ENCODE measurements at places on chromosomes 3 and 15.

DNA sequence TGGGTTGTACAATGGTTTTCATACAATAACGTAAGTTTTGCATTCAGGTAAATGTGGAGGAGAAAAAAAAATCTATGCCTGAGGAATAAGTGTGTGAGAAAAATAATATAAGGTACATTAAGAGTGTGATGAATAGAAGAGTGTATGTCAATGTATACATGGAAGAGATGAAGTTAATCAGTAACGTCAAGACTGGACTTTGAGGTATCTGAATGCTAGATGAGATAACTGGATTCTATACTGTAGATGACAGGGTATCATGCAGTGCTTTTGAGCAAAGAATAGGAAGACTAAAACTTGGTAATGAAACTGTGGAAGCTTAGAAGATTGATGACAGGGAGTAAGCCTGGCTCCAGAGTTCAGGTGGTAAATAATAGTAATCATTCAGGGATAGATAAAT is 666.7 kb upstream of the SGO1 start:
- no peak for DNase-seq

DNA sequence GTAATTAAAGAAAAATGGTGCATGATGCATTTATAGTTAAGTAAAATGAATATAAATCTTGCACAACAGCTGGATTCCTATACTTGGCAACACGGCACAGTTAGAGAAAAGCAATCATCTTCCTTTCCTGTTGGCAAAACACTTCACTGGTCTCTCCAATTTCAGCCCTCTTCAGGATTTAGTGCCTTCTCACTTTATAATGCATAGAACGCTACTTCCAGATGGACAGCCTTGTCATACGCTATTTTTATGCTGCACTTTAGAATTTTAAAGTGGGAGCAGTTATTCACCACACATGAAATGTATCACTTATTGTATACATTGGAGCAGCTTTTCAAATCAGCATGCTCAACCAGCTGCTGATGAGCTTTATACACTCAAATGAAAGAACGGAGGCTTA is 194.4 kb upstream of the GBE1 start:
- peak; percentile 48 for DNase-seq

DNA sequence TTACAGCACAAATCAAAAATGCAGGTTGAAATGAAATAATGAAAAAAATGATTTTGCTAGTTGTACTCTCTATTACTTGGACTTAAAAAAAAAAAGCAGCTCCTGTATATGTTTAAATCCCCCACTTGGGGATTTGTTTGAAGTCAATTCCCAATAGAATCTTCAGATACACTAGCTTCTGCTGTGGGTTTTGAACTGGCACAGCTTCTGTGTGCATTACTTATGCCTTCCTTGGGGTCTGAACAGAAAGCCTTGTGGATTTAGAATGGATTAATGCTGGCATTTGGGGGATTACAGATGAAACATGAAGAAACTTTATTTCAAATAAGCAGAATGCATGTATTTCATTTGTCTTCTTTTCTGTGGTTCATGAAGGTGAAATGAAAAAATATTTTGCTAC is 513.2 kb upstream of the TBL1XR1 start:
- no peak for DNase-seq

GRCh38 chr3:36482880-36483279 is 102.6 kb downstream of the STAC start:
- DNase-seq, result no peak

DNA sequence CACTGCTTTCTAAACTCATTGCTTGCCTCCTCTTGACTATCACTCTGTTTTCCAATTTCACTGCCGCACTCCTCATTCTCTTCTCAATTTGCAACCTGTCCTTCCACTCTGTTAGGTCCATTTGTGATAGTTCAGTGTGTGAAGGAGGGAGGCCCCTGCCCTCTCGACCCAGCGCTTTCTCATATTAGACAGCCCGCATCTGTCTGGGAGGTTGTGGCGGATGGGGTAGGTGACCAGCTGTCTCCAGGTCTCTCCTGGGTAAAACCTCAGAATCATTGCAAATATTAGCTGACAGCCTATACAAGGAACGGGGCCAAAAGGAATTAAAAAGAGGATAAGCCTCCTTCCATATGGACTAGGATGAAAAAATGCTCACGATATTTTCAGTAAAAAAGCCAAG is 358.3 kb downstream of the SHQ1 start:
- DNase-seq, result no peak

- no peak for DNase-seq
These were observed 11.5 kb downstream of the GXYLT2 start for GRCh38 chr3:72899349-72899765.

GRCh38 chr3:33030802-33031201 is 66.1 kb downstream of the GLB1 start:
- DNase-seq, result no peak

DNA sequence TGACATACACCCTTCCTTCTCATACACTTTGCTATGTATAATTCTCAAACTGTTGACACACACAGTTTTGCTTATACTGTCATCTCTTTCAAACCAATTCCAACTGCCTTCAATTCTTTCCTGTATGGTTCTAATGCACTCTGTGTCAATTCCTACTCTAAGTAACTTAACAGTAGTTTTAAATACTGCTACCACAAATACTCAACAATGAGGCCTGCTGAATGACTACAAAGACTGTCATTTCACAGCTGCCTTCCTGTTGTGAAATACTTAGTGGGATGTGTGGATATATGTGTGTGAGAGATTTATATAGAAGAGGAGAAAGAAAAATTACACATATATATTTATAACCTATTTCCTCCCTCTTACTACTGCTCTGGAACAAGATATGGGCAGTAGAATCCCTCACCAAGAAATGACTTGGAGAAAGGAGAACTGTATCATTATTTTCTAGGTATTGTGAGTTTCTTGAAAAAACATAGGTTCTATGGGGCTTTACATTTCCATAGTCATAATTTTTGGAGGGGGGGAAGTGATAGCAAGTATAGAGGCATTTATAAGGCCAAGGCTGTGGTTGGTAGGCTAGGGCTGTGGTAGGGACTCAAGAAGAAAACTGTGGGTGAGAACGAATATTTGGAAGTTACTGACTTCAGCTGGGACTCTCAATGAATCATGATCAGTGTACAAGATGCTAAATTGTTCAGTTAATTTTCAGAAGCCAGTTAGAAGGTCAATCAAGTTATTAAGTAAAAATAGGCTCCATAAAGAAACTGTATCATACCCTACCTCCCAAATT is 88.7 kb downstream of the ANKRD28 start:
- DNase-seq, result no peak

GRCh38 chr15:33104212-33104611 is 90.3 kb downstream of the FMN1 start:
- DNase-seq, result no peak

GRCh38 chr3:99429502-99429901 is 208.9 kb upstream of the COL8A1 start:
- DNase-seq, result no peak

DNA sequence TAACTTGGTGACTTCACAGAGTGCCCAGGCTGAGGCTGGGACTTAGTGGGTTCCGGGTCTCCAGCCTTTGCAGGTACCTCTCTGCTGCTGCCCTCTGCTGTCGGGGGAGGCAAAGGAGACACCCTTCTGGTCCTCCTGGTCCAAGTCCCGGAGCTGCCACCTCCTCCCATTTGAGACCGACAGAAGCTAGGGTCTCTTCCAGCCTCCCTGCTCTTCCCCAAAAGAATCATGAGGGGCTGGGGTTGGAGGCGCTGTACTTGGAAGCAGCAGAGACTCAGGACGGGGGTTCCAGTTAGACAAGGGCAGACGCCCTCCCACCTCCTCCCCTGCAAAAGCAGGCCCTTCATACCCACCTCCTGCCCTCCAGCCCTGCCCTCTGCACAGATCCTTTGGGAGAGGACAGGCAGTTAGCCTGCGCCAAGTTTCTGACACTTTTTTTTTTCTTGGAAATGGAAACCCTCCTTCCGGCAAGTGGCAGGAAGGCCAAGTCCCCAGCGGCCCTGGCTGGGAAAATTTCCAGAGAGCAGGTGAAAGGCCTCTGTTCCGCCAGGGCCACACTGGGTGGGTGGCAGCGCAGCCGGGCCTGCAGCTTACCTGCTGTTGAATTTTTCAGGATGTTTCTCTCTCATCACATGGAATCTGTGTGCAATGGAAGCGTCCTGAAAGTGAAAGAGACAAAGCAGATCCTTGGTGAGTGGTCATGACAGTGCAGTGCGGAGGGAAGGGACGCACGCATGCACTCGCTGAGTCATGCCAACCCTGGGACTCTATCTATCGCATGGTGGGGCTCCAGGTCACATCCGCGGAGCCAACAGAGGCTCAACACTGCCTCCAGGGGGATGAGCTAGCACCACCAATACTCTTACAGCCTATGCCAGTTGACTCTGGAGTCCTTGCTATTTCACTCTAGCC is 119.9 kb downstream of the DGKG start:
- DNase-seq, result no peak

DNA sequence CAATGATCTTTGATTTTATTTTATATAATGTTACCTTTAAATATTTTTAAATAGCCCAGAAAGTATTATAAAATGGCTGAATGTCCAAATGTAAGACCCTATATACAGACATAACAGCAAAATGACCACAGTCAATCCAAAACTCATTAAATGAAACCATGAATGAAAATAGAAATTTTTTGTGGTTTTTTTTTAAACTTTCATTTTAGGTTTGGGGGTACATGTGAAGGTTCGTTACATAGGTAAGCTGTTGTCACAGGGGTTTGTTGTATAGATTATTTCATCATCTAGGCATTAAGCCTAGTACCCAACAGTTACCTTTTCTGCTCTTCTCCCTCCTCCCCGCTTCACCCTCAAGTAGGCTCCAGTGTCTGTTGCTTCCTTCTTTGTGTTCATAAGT is 108.8 kb downstream of the FAIM start:
- DNase-seq, result no peak

DNA sequence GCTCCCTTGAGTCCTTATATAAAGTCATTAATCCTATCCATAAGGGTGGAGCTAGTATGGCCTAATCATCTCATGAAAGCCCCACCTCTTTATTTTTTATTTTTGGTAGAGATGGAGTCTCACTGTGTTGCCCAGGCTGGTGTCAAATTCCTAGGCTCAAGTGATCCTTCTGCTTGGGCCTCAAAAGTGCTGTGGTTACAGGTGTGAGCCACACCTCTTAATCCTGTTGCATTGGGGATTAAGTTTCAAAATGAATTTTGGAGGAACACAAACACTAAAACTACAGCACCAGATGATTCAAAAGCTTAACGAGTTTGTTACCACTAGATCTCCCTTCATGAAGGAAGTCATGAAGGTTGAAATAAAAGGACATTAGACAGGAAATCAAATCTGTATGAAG is 27.7 kb downstream of the RAB7A start:
- no peak for DNase-seq

DNA sequence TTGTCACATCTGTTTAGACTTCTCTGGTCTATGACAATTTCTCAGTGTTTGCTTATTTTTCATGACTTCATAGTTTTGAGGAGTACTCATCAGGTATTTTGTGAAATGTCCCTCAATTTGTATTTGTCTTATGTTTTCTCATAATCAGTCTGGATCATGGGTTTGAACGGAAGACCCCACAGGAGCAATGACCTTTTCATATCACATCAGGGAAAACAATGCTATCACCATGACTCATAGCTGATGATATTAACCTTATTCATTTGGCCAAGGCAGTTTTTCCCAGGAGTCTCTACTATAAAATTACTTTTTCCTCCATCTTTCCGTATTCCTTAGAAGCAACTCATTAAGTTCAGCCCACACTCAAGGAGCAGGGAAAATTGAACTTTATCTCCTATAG is 32.7 kb downstream of the AADACL2 start:
- DNase-seq, result no peak

DNA sequence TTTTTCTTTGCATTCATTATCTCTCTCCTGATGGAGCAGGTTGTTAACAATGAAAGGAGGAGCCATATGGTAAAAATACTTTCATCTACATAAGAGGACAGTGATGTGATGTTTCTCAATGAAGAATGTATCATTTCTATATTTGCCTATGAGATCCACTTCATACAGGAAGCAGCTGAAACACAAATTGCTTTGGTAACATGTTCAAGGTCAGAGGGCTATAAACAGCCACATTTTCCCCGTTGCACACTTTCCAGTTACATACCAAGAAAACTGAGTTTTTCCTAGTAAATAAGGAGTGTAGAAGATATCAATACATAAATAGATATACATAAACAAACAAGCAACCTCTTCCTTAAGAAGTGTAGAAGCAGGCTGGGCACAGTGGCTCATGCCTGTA is 32.6 kb upstream of the GYG1 start:
- no peak for DNase-seq

DNA sequence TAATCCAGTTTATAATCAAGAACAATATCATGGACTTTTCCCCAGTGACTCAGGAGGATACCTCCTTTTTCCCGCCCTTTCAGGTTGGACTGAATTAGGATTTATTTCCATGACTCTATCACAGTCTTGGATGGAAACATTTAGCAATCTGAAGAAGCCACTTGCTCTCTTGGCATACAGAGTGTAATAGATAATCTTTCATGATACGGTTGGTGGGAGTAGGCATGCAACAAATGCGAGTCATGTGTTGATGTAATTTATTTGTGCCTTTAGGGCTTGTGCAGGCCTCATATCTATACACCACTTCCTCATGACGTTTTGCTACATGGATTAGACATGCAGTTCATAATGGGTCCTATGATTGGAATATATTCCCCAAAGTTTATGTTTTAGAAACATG is 54.2 kb upstream of the MCTP2 start:
- no peak for DNase-seq

DNA sequence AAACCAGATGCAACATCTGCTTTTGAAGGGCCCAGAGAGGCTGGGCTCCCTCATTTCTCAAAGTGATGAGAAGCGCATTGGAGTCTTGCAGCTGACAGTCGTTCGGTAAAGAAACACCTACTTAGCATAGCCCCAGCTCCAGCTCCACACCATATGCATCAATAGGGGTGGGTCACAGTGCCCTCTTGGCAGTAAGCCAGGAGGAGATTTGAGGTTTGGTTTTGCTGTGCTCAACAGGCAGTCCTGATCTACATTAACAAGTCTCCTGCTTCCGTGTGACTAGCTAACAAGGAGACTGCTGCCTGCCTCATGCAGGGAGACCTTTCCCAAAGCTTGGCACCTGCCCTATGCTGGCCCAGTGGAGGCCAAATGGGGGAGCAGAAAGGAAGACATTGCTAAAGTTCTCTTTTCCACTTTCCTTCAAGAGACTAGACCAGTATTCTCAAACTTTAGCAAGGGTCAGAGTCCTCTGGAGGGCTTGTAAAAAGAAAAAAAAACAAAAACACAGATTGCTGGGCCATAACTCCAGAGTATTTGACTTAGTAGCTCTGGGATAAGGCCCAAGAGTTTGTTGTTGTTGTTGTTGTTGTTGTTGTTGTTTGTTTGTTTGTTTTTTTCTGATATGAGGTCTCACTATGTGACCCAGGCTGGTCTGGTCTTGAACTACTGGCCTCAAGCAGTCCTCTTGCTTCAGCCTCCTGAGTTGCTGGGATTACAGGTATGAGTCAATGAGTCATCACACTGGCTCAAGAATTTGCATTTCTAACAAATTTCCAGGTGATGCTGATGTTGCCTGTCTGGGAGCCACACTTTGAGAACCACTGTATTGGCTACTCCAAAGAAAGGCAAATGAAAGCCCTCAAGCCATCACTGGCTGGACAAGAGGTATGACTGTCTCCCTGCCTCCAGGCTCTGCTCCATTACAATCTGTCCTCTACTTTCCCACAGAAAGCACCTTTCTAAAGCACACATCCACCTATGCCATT is 294.9 kb downstream of the RORA start:
- peak; percentile 11 for DNase-seq

- DNase-seq, result no peak
These were observed 99.5 kb downstream of the ATG7 start for GRCh38 chr3:11371747-11372146.
